ENCODE measurements at places on chromosomes 3 and 15.

- no peak for DNase-seq
Measured at GRCh38 chr15:35769656-35770055, 223.7 kb upstream of the DPH6 start.

DNA sequence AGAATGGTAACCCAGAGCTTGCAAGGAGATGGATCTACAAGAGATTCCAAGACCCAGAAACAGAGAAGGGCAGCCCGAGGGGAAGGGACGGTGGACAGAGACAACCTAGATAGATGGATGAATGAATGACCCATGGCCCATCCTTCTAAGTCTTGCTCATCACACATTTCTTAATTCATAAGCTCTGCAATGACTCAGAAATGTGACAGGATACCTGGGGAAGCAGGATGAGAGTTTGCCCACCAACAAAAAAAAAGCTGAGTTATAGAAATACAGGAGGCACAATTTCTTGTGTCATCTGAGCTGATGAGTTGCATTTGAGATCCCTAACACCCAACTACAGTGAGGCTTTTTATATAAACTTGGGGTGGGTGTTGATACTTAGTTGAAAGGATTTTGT, 76.6 kb downstream of the CNTN3 start:
- DNase-seq: no peak

- peak; percentile 84 for DNase-seq
Measured at GRCh38 chr3:112086076-112086854, at the start of gene C3orf52. Gene C3orf52, plus strand, starts transcription at chr3:112086389. Its CDS starts 19 bp downstream, at chr3:112086408.

GRCh38 chr3:56119575-56120349, 348.5 kb downstream of the ERC2 start:
- no peak for DNase-seq

- DNase-seq: no peak
Measured at GRCh38 chr15:31523027-31523654, 196.5 kb downstream of the KLF13 start.

DNA sequence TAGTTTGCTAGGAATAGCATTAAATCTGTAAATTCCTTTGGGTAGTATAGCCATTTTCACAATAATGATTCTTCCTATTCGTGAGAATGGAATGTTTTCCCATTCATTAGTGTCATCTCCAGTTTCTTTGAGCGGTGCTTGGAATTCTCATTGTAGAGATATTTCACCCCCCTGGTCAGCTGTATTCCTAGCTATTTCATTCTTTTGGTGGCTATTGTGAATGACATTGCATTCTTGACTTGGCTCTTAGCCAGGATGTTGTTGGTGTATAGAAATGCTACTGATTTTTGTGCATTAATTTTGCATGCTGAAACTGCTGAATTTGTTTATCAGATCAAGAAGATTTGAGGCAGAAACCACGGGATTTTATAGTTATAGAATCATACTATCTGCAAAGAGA, 690.5 kb upstream of the ALCAM start:
- DNase-seq: no peak

GRCh38 chr3:152197451-152197850, 71.3 kb upstream of the MBNL1 start:
- no peak for DNase-seq

GRCh38 chr3:16426665-16427064, 86.8 kb downstream of the RFTN1 start:
- no peak for DNase-seq

- no peak for DNase-seq
Measured at GRCh38 chr3:179079537-179079936, 7.9 kb upstream of the ZMAT3 start.

DNA sequence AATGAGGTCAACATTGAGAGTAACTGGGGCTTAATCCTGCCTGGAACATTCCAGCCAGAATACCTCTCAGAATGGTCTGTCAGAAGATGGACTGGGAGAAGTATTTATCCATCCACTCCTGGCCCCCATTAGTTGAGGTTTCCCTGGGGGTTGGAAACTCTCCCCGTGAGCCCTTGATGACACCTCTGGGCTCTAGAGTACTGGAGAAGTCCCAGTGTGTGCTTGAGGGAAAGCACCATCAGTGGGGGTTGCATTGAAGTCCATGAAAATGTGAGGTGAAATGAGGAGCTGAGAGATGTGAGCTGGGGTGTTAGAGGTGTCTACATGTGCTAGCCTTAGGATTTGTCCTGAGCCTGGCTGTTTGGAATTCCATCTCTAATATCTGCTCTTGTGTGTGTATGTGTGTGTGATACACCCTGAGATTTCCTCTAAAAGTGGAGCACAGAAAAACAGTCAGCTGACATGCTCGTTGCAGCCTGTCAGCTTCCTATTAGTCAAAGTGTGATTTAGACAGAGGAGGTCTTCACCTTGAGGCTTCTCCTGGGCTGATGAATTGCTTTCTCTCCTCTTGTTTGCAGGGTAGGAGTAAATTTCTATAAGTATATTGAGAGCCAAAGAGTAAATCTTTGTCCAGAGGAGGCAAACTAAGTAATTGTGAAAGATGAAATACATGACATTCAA, 67.6 kb downstream of the NR1D2 start:
- DNase-seq: no peak

DNA sequence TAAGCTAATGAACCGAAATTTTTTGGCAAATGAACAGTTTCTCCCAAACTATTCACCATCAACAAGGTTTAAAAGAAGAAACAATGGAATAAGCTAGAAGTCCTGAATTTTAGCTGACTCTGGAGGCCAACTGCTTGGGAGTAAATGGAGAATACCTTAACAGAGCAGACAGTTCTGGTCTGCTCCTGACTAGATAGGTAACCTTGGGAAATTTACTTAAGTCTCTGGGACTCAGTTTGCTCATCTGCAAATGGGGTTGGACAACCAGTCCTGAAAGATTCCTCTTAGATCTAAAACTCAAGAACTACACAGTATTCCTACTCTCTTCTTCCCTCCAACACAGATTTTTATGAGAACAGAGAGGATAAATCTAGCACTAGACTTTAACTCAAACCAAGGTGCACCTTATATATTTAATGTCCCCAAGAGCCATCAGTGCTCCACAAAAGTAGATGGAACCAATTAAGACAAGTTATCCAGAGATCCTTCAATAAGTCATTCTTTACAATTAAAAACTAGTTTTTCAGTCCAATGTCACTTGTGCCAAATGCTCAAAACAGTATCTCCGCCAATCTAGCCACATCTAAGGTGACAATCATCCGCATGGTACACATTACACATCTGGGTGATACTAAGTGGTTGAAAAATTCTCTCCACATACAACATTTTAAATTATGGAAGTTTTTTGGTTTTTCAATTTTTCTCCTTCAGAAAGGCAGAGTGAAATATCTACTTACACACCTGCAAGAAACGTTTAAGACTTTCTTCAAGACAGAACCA, 1.5 kb downstream of the RHOA start:
- DNase-seq: no peak

GRCh38 chr15:29815000-29815710, 7.1 kb downstream of the TJP1 start:
- DNase-seq: peak; percentile 34

DNA sequence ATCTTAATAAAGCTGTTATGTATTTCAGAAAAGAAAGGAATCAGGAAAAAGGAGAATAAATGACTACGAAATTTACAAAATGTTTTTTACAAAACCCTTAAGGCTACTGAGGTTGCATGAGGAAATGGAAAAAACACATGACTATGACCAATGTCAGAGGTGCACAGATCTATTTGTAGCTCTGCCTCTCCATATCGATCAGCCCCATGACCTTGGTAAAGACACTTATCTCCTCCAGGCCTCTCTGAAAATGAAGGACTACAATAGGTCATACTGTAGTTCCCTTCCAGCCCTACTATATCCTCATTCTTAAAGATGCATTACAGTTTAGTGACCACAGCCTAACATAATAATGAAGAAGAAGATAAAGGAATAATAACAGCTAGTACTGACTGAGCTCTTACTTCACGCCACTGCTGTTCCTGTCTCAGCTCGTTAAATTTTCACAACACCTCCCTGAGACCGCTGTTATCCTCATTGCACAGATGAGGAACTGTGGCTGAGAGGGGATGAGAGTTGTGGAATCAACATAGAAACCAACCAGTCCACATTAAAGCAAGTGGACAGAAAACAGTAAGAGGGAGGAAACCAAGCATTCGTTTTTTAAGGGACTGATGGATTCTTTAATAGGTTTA, 163.2 kb downstream of the MAGI1 start:
- peak; percentile 21 for DNase-seq

- DNase-seq: no peak
Measured at GRCh38 chr15:100082761-100083402, 258.9 kb downstream of the ADAMTS17 start.

GRCh38 chr3:100449214-100449613, 43.2 kb upstream of the TMEM45A start:
- DNase-seq: no peak

GRCh38 chr3:111072031-111072921, 660 bp downstream of the NECTIN3 start:
- peak; percentile 29 for DNase-seq

- DNase-seq: peak; percentile 1
Measured at GRCh38 chr3:24299806-24300626, 194.6 kb downstream of the THRB start.

DNA sequence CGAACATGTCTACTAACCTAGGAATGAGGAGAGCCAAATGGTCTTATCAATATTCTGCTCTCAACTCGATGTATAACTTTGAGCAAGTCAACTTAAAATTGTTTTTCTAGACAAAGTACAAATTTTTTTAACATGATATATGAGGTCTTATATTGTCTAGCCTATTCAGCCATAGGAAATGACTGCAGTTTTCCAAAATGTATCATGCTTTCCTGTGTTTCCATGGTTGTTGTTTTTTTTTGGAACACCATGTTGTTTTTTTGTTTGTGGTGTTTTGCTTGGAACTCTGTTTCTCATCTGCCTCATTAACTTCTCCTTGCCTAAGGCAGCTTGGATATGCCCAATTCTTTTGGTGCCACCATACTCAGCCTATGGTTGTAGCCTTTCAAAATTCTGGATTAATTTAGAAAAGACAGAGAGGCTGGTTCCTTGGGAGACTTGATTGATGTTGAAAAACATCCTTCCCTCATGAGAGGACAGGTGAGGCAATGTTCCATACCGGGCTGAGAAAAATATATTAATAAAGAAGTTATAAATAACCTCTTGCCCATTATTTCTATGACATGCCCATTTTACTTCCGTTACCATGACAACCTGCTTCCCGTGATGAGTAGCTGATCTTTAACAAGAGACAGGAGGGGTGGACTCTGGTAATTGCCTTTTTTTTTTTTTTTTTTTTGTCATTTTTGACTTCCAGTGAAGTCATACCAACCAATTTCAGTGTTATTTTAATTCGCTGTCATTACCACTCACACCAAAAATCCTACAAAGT, 687.9 kb upstream of the GRM7 start:
- DNase-seq: no peak

GRCh38 chr15:99449514-99449913, 116.3 kb upstream of the MEF2A start:
- DNase-seq: no peak

DNA sequence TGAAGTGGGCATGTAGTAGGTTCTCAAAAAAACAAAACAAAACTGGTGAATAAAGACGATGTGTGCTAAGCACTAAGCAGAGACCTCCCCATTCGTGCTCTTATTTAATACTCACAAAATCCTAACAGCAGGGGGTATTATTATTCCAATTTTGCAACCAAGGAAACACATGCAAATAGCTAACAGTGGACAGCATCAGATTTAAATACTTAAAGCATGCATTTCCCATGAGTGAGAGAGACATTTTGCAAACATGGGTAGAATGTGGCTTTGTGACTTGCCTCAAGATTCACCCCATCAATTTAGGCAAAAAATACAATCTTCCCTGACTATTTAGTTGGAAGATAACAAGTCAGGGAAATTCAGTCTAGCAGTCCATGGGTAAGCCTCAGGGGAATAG, 946.2 kb upstream of the CFAP20DC start:
- DNase-seq: no peak

- DNase-seq: no peak
Measured at GRCh38 chr3:32500880-32501782, 1.5 kb downstream of the CMTM6 start.

- DNase-seq: peak; percentile 44
Measured at GRCh38 chr15:67882487-67883233, 42.8 kb upstream of the RNU6-1 start.

DNA sequence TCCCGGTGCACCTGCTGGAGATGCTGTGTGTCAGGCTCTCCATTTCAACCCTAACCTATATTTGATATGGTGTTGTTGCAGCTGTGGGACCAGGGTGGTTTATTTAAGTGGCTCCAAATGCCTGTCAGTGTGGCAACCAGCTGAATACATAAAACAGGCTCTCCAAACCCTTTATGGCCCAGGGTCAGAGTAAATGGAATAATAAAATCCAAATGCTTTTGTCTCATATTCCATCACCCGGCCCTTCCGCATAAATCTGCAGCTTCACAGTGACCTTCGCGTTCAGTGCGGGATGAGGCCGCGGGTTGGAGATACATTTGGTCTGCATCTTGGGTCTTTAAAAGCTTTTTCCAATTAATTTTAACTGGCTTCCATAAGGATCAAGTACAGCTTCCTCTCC, 382.1 kb upstream of the NR2F2 start:
- no peak for DNase-seq

DNA sequence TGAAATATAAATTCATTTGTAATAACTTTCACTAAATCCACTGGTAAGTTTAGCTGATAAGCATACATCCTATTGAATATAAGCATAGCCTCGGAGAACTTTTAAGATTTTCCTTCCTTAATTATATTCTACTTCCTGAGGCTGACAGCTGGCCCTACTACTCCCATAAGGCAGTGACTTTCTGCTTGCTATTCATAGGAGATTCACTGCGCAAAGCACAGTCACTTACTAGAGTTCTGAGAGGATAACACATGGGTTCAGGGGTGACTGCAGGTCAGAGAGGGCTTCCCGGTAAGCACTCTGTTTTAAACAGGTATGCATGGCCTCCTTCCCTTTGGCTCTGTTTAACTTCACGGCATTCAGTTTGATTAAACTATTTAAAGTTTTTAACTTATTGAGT, 75.8 kb downstream of the FAIM start:
- DNase-seq: no peak

- no peak for DNase-seq
Measured at GRCh38 chr15:38059665-38060064, 125.2 kb downstream of the TMCO5A start.

GRCh38 chr3:153026026-153026425, 136.0 kb upstream of the RAP2B start:
- DNase-seq: peak; percentile 68

GRCh38 chr3:101732240-101732641, 7.8 kb downstream of the CEP97 start:
- peak; percentile 86 for DNase-seq

DNA sequence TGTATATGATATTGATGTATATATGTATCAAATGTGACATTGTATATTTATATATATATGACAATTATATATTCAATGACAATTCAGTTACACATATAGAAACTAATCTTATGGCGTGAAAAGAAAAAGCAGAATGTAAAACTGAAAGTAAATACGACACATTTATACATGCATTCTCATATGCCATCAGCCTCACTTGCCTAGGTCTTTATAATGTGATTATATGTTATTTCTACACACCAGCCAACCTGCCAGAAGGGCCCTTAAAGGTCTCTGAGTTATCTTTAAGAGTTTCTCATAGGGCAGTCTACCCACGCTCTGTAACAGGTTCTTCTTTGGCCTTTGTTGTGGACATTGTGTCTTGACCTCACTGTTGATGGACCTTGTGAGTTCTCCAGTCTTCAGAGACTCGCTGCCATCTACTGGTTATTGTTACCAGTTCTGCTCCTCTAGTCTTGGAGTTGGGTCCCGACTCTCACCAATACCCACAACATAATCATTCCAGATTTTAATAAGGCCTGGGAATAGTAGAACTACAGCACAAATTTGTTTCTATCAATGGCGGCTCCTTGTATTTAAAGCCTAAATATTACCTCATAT, 371.5 kb upstream of the GOLIM4 start:
- DNase-seq: peak; percentile 52

- DNase-seq: no peak
Measured at GRCh38 chr3:66480666-66481065, 20.2 kb downstream of the LRIG1 start.
